ENCODE measurements at places on chromosomes 4 and X. TPM values are rescaled to one million over a fixed set of nuclear protein-coding genes. Genes with fewer than 3 reads are reported as not detected.

Gene KDR
- polyA plus RNA-seq: not detected

Gene HGFAC
- not detected for polyA plus RNA-seq

Gene GPR173
- polyA plus RNA-seq: not detected

Gene DTHD1
- not detected for polyA plus RNA-seq

Gene USP27X
- polyA plus RNA-seq: 0.23 TPM

Gene FRMD7
- polyA plus RNA-seq: not detected

Gene NAA11
- polyA plus RNA-seq: not detected

Gene CYBB
- polyA plus RNA-seq: 122 TPM

Gene PNMA3
- polyA plus RNA-seq: not detected

Measured in IgD-negative memory B cell (primary cell).